ENCODE measurements at places on chromosomes 6 and 20. TPM values are rescaled to one million over a fixed set of nuclear protein-coding genes. Genes with fewer than 3 reads are reported as not detected.

GRCh38 chr20:24364482-24364881, 104.9 kb upstream of the SYNDIG1 start:
- no peak overlapping the region for H3K4me3 ChIP-seq
- no peaks in the 10 kb centered on the region for H3K27me3 ChIP-seq
- H3K4me1 ChIP-seq: no peaks in the 10 kb centered on the region
- H3K27ac ChIP-seq: no peak overlapping the region
- DNase-seq: no peak

DNA sequence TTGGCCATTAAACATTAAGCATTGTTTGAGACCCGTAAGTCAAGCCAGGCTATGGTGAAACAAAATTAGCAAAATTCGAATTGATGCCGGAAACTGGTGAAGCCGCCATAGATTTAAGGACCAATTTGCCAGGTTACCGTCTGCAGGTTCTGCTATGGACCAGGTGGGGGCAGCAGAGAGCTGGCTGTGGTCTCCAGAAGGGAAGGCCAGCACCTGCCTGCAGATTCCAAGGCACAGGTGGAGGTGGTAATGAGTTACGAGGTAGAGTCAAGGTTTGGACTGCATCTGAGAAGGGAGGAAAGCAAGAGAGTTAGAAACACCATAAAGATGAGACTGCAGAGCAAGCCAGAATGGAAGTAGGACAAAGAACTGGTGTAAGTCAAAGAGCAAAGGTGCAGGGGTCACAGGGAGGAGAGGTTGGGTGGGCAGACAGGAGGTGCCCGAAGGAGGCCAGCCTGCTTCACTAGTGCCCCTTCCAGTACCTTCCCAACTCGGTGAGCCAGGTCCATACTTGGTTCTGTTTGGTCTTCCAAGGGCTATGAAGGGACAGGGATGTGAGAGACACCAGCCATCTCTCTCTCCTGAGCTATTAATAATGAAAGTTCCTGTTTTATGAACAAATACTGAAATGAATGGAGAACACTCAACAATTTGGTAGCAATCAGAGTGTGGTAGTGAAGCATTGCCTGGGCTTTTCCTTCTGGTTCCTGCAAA, 131.6 kb upstream of the ESR1 start:
- peaks cover under 1% of the 10 kb centered on the region for H3K4me1 ChIP-seq
- DNase-seq: no peak
- H3K4me3 ChIP-seq: no peak overlapping the region
- H3K36me3 ChIP-seq: no peaks in the 10 kb centered on the region
- H3K27ac ChIP-seq: no peak overlapping the region

DNA sequence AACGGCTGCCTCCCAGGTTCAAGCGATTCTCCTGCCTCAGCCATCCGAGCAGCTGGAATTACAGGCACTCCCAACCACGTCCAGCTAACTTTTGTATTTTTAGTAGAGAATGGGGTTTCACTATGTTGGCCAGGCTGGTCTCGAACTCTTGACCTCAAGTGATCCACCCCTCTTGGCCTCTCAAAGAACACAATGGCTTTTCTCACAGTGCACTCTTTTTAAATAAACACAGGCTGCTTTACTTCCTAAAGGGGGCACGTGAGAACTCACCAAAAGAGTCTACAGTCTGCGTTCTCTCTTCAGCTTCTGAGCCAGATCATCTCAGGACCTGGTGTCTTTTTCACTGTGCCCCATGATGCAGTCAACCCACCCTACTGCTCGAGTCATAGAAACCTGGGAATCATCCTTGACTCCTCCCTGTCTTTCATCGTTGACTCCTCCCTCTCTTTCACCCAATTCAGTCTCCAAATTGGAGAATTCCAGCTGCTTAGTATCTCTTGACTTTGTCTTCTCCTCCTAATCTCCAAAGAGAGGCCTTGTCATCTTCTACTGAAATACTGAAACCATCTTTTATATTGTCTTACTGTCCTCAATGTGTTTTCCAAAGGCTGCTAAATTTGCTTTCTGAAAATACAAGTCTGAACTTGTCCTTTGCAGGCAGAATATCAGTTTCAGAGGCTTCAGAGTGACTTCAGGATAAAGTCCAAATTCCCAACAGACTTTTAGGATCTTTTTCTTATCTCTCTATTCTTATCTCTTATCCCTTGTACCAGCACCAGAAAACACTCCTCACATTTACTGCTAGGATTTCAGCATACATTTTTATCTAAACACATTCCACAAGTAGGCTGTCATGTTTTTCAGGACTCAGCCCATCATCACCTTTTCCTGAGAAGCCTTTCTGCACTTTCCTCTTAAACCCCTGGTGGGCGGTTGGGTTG, 323.4 kb downstream of the SYNE1 start:
- peaks cover 87% of the 10 kb centered on the region for H3K36me3 ChIP-seq
- H3K27me3 ChIP-seq: no peaks in the 10 kb centered on the region
- no peak overlapping the region for H3K27ac ChIP-seq
- H3K4me1 ChIP-seq: peaks cover 17% of the 10 kb centered on the region

GRCh38 chr6:21507811-21508210, 85.7 kb upstream of the SOX4 start:
- no peaks in the 10 kb centered on the region for H3K36me3 ChIP-seq
- no peak overlapping the region for H3K4me3 ChIP-seq
- H3K4me1 ChIP-seq: no peaks in the 10 kb centered on the region
- H3K27me3 ChIP-seq: no peaks in the 10 kb centered on the region
- no peak for DNase-seq

DNA sequence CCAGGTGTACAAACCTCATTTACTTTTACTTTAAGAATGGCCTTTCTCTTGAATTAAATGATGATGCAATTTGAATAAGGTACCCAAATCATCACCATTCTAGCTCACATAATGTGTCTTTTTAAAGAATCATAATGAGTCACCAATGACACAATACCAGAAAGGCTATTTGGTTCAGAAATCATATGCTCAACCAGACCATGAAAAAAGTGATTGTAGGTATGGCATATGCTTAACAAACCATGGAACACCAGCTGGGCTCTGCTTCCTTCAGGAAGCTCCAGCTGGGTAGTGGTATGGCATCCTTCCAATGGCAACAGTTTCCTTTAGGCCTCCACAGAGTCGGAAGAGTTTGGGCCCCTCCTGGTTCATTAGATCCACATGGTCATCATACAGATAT, 128.2 kb downstream of the FRK start:
- H3K27ac ChIP-seq: no peak overlapping the region
- H3K4me1 ChIP-seq: no peaks in the 10 kb centered on the region
- H3K27me3 ChIP-seq: no peaks in the 10 kb centered on the region
- DNase-seq: no peak
- H3K4me3 ChIP-seq: no peak overlapping the region

DNA sequence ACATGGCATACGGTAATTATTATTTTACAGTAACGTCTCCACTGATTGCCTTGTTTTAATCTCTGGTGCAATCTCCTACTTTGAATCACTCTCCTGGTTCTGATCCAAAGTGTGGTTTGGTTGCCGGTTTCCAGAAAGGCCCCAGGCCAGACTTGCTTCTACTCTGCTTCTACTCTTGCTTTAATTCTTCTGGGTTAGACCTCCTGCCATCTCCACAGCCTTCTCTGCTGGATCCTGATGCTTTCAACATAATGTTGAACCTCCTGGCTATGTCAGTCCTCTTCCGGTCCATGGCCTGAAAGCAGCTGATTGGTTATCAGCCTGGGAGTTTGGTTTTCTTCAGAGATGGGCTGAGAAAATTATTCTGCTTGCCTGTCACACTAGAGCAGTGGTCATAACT, 266.5 kb upstream of the RIMS1 start:
- no peak overlapping the region for H3K27ac ChIP-seq
- no peak for DNase-seq
- no peaks in the 10 kb centered on the region for H3K27me3 ChIP-seq
- H3K4me1 ChIP-seq: no peaks in the 10 kb centered on the region
- no peak overlapping the region for H3K4me3 ChIP-seq

DNA sequence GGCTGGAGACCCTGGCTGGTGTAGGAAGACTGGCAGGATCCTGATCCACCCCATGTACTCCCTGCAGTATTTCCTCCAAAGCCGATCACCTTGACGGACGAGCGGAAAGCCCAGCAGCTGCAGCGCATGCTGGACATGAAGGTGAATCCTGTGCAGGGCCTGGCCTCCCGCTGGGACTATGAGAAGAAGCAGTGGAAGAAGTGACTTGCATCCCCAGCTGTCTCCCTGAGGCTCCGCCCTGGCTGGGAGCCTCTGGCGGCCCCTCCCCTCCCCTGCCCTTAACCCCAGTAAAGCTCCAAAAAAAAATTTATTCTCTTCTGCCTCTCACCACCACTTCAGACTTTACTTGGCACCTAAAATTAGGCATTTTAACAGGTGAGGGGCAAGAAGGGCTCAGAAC, 7.0 kb downstream of the COX4I2 start:
- H3K4me3 ChIP-seq: no peak overlapping the region
- H3K4me1 ChIP-seq: no peaks in the 10 kb centered on the region
- no peak for DNase-seq
- no peak overlapping the region for H3K27ac ChIP-seq

DNA sequence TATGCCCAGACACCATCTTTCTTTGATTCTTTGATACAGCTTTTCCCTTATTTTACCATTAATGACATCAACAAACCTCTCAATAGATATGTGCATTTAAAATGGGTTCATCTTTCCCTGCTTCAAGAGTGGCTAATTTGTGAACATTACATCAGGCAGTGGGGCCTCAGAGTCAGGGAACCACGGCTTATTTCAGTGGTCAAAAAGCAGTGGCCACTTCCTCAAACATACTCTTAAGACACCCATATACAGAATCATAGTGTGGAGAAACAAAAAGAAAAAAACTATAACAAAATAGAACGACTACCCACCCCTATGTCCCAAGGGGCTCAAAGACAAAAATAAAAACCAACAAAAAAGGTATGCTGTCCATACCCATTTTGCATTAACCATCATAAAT, 12.9 kb downstream of the SALL4 start:
- no peaks in the 10 kb centered on the region for H3K4me1 ChIP-seq
- H3K27me3 ChIP-seq: no peaks in the 10 kb centered on the region
- no peak overlapping the region for H3K27ac ChIP-seq
- no peak for DNase-seq
- H3K4me3 ChIP-seq: no peak overlapping the region

DNA sequence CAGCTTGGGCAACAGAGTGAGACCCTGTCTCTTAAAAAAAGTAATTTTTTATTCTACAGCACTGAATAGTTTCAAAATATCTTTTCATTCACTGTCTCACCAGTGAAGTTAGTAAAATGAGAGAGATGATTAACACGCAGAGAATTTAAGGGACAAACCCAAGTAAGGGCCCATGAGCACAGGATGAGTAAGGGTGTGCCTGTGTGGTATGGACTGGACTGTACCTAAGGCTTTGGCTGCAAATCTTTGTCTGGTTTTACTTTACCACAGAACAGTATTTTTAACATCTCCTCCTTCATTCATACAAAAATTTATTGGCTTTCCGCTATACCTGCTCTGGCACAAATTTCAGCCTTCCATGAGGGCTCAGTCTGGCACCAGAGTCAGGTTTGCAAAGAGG, 433.3 kb downstream of the UTRN start:
- DNase-seq: no peak
- no peaks in the 10 kb centered on the region for H3K27me3 ChIP-seq
- no peak overlapping the region for H3K4me3 ChIP-seq
- H3K4me1 ChIP-seq: no peaks in the 10 kb centered on the region
- H3K27ac ChIP-seq: no peak overlapping the region

DNA sequence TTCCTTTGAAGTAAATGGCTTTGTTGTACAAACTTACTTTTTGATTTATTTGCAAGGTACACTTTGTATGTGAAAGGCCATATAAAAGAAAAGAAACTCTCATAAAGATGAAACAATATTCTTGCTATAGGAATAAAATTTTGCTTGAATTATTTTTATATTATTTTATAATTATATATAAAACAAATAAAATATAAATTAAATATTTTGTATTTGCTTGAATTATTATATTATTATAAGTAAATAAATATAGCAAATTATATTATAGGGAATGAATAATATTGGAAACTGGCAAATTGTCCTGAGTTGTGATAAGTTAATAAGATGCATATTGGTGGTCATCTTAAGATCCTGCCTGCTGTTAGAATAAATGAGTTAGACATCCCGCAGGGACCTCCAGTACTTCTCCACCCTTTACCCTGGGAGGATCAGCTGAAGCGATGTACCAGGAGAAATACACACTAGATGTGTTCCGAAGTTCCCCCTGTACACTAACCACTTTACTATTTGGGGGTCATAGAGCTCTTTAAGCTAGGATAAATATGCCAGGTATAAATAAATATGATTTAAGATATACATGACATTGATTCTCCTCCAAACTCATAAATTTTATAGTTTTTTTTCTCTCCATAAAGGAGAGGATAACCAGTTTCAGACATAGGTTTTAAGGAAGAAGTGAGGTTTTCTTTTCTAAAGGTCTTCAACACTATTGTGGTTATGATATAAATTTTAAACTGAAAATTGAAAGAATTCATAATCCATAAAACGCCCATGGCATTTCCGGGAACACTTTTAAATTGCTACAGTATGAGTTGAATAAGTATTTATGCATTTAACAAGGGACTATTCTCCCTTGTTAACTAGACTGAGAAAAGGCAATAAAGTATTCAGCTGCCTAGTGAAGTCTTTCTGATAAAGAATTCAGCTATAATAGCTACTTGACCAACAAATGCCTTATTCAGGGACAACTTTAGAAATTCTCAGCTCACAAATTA, 486.3 kb upstream of the MARCKS start:
- no peak overlapping the region for H3K27ac ChIP-seq
- H3K4me1 ChIP-seq: no peaks in the 10 kb centered on the region
- DNase-seq: no peak
- no peak overlapping the region for H3K4me3 ChIP-seq

GRCh38 chr20:63094767-63095499, 88.2 kb upstream of the BHLHE23 start:
- H3K36me3 ChIP-seq: no peaks in the 10 kb centered on the region
- no peak for DNase-seq
- no peak overlapping the region for H3K4me3 ChIP-seq
- no peaks in the 10 kb centered on the region for H3K4me1 ChIP-seq

- no peak for DNase-seq
- no peak overlapping the region for H3K4me3 ChIP-seq
Measured at GRCh38 chr6:9978480-9978879, 436.4 kb downstream of the TFAP2A start.

DNA sequence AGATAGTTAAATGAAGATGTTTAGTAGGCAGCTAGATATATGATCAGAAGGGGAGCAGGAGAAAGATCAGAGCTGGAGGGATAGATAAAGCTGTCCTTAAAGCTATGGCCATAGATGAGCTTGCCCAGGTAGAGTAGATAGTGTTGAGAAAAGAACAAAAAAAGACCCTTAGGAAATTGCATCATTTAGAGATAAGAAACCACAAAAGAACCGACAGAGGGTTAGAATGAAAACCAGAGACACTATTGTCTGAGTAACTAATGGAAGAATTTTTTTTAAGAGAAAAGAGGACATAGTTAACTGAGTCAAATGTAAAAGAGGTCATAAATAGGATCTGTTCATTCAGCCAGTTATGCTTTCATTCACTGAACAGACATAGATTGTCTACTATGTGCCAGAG, 101.8 kb downstream of the TNFAIP3 start:
- no peak overlapping the region for H3K27ac ChIP-seq
- H3K36me3 ChIP-seq: no peaks in the 10 kb centered on the region
- H3K27me3 ChIP-seq: no peaks in the 10 kb centered on the region
- H3K4me3 ChIP-seq: no peak overlapping the region

- peaks cover 11% of the 10 kb centered on the region for H3K4me1 ChIP-seq
- no peak for DNase-seq
- no peak overlapping the region for H3K4me3 ChIP-seq
Measured at GRCh38 chr20:31824554-31825313, 5.6 kb downstream of the MYLK2 start.

DNPH1 gene
- 70.2 TPM for total RNA-seq

LTB gene
- 0.57 TPM for total RNA-seq

TMC2 gene
- total RNA-seq: not detected

C20orf202 gene
- 0.17 TPM for total RNA-seq

BPIFB1 gene
- not detected for total RNA-seq

GABRR2 gene
- total RNA-seq: 0.45 TPM

RIPOR3 gene
- 25.7 TPM for total RNA-seq

WFDC5 gene
- total RNA-seq: not detected

AKAP12 gene
- total RNA-seq: 185 TPM

LY6G6D gene
- not detected for total RNA-seq

UST gene
- 34.4 TPM for total RNA-seq
